Panc1 (cell line): ENCODE measurements at places on chromosomes 7 and 10.

- DNase-seq: no peak
Observed at GRCh38 chr10:125817337-125817946, 5.6 kb downstream of the UROS start.

GRCh38 chr10:131943021-131943814, 38.5 kb downstream of the BNIP3 start:
- DNase-seq: no peak

DNA sequence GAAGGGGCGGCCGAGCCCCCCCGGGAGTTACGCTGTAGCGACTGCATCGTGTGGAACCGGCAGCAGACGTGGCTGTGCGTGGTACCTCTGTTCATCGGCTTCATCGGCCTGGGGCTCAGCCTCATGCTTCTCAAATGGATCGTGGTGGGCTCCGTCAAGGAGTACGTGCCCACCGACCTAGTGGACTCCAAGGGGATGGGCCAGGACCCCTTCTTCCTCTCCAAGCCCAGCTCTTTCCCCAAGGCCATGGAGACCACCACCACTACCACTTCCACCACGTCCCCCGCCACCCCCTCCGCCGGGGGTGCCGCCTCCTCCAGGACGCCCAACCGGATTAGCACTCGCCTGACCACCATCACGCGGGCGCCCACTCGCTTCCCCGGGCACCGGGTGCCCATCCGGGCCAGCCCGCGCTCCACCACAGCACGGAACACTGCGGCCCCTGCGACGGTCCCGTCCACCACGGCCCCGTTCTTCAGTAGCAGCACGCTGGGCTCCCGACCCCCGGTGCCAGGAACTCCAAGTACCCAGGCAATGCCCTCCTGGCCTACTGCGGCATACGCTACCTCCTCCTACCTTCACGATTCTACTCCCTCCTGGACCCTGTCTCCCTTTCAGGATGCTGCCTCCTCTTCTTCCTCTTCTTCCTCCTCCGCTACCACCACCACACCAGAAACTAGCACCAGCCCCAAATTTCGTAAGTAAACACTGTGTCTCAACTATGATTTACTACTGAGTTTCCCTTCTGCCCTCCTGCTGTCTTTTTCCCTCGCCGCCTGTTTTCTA, 666 bp downstream of the NRG3 start:
- DNase-seq: no peak

- no peak for DNase-seq
Observed at GRCh38 chr7:7834761-7835160, 116.4 kb upstream of the RPA3 start.

GRCh38 chr7:50022451-50022850, 70.6 kb downstream of the ZPBP start:
- DNase-seq: no peak

DNA sequence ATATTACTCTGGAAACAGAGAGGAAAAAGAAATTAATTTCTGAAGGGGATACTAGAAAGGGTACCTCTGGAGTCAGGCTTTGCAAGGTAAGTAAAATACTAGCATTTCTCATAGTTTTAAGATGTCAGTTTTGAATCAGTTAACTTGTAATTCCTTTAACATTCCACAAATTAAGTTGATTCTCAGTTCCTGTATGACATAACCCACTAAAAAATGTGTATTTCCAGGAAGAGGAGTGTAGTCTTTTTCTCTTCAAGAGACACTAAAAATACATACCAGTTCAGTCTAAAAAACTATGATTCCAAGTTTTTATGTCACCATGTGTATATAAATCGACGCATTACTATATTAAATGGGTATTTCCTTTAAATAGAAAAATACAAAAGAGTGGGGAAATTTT, 113.2 kb downstream of the CDK6 start:
- DNase-seq: no peak

DNA sequence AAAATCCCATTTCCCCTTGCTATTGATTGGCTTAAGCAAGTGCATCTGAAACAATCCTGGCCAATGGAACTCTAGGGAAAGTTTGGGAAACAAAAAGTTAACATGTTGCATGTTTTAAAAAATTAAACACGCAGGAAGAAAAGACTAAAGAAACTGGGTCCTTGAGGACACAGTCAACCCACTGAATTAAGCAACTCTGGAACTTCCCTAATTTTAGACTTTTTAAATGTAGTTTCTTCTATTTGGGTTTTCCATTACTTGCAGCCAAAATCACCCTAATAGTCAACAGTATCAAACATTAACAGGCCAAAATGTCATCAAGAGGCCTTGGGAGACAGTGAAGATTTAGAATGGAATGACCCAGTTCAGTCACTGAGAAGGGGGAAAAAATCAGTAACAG, 40.6 kb downstream of the OSBPL3 start:
- no peak for DNase-seq

- no peak for DNase-seq
Observed at GRCh38 chr10:125262920-125263319, 102.6 kb upstream of the CTBP2 start.

DNA sequence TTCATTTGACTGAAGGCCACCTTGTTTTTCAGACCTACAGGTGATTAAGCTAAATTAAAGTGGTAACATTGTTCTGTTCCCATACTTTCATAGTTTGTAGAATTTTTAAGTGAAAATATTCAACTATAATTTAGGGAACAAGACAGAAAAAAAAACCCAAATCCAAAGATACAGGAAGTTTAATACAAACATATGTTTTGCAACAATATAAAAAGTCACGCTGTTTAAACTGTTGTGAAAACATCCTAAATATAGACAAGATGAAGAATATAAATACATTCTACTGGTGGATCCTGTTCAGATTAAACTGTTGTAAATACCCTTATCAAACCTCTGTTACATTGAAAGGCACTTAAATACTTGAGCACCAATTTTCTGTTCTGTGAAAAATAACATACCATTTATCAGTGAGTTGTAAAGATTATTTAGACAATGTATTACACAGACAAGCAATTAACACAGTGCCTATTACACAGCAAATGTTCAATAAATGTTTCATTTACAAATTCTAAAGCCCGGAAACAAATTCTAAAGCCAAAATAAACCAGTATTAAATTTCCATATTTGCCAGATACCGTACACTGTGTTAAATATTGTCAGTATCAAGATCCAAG, 14.2 kb downstream of the ASZ1 start:
- DNase-seq: no peak

DNA sequence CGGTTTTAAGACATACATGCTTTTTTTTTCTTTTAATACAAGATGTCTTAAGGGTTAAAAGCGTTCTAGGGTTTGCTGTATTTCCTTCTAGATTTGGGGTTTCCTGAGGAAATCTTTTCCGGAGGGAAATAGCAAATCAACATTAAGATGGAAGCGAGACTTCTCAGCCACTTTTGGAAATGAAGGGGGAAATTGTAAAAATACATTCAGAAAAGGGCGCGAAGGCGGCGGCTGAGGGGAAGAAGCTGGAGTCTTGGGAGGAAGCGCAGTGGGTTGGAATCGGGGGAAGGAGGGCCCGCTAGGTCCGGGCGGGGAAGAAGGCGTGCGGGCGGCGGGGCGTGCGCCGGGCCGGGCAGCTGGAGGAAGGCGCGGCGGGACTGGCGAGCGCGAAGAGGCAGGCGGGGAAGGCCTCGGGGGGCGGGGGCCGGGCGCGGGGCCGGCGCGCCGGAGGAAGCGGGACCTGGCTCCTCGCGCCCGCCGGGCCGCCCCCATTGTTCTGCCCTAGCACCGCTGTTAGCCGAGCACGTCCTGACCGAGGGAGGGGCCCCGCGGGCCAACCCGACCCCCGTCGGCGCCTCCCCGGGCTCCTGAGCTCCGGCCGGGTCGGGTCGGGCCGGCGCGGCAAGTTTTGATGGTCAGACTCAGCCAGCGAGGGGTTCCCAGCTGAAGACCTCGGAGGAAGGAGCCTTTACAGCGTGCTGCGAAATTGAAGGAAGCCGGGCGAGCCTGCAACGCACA, 1.5 kb upstream of the SKIDA1 start:
- no peak for DNase-seq

DNA sequence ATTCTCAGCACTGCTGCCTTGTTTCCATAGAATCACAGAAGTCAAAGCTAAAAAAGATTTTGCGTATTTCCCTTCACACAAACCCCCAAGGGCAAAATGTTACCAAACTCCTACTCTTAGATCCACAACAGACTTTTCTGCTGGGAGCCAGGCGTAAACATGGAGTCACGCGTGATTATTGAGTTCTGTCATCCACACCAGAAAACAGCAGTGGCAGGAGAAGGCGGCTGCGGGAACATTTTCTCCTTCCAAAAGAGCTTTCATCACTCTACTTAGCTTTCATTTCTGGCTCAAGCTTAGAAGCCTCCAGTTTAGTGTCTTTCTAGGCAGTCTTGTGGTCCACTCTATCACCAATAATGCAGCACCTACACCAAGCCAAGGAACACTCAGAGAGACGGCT, 712.9 kb upstream of the NRP1 start:
- no peak for DNase-seq

GRCh38 chr10:4939224-4940072, 23.8 kb upstream of the AKR1C1 start:
- DNase-seq: no peak

DNA sequence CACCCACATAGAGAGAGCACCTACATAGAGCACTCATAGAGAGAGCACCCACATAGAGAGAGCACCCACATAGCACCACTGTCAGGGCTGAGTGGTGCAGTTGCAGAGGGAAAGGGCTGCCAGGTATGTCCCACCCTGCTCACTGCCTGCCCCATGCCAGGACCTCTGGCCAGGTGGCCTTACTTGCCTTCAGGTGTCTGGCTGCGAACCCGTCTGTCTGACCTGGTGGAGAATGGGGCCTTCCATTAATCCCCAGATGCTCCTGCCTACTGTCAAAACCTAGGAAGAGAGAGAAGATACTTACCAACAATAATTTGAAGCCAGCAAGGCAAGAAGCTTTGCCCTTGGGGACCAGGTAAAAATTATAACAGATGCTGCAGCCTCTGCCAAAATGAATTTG, 51.1 kb downstream of the INSIG1 start:
- no peak for DNase-seq

GRCh38 chr10:83941189-83941588, 198.1 kb upstream of the GHITM start:
- DNase-seq: no peak

DNA sequence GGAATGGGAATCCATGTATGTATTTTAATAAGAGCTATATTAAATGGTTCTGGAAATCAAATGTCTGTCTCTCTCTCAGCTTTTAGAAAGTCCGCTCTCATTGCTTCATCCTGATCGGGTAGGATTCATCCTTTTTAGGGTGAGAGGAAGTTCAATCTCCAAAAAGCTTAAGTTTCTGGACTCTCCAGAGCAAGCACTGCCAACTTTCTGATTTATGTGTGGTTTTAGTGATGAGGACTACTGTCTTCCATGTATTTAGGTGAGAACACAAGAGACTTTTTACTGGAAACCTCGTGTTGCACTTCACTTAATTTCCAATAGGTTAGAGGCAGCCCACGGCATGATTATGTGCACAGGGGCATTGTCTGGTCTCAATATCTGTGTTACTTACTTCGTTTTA, 267.9 kb downstream of the SUGCT start:
- DNase-seq: no peak

DNA sequence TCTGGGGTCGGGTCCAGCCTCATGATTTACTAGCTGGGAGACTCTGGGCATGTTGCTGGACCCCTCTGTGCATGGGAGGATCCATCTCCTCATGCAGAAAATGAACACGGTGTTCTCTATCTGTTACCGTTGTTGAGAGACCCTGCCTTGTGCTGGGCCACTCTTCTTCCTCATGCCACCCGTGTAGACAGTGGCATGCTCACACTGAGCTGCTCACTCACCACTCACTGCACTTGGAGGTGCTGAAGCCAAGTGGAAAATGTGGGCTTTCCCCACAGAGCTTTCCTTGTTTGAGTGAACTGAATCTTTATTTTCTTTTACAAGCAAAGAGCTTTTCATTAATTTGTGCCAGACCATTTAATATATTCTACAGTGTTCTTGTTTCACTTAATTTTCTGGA, 77.5 kb upstream of the GDF10 start:
- no peak for DNase-seq

- DNase-seq: no peak
Observed at GRCh38 chr7:156842740-156843140, 50.2 kb downstream of the LMBR1 start.

DNA sequence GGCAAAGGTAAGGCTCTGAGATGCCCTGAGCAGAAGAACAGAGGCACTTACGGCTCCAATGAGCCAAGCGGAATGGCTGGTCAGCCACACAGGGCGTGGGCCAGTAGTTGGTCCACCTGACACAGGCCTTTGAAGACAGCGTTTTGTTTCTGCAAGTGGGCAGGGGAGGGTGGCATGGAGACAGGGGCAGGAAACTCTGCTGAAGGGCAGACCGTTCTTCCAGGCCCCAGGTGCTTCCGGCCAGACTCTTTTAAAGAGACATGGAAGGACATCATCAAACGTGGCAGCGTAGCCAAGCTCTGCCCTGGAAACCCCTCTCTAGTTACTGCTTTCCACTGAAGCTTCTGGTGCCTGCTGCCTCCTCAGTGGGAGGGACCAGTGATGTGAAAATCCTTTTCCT, 77.5 kb upstream of the KMT2E start:
- DNase-seq: no peak

DNA sequence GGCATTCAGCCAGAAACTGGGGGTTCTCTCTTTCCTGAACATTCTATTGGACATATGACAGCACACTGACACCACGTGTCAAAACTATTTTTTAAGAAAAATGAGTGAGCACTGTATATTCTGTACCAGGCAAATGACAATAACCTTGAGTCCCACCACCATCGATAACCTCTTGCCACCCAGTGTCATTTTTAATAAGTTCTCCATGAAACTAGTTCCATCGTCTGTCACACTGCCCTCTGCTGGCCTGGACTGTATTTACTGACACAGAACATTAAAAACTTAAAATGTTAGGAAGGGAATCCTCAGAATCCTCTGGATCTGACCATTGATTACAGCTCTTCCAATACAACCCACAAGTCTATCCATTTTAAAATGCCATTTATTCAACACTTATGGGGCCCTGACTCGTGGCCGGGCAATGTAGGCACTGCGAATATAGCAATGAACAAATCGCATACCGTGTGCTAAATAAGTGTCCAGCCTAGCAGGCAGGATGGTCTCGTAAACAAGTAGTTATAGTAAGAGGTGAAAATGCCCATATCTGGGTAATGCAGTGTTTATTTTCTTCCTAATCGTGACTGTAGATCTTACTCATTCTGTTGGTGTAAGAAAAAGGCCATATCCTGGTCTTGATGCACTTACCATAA, 35.9 kb upstream of the CACNB2 start:
- peak; percentile 5 for DNase-seq

DNA sequence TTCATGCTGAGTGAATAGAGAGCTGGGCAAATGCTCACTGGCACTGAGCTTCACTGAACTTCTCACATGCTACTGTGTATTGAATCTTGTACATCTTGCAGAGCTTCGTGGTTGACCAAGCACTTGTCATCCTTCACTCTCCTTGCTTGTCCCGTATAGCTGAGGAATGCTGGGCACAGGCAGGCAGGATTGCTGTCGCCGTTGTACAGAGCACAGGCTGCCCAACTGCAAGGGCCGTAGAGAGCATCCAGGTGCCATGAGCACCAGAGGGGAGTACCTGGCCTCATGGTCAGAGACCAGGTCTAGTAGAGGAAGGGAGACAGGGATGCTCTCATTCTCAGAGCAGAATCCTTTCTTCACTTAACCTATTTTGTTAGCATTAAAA, 99.8 kb upstream of the RET start:
- DNase-seq: no peak
